ENCODE measurements at places on chromosomes 3 and 15.

- no peak for DNase-seq
These were observed 157.7 kb downstream of the SMAD6 start for GRCh38 chr15:66859688-66860253.

DNA sequence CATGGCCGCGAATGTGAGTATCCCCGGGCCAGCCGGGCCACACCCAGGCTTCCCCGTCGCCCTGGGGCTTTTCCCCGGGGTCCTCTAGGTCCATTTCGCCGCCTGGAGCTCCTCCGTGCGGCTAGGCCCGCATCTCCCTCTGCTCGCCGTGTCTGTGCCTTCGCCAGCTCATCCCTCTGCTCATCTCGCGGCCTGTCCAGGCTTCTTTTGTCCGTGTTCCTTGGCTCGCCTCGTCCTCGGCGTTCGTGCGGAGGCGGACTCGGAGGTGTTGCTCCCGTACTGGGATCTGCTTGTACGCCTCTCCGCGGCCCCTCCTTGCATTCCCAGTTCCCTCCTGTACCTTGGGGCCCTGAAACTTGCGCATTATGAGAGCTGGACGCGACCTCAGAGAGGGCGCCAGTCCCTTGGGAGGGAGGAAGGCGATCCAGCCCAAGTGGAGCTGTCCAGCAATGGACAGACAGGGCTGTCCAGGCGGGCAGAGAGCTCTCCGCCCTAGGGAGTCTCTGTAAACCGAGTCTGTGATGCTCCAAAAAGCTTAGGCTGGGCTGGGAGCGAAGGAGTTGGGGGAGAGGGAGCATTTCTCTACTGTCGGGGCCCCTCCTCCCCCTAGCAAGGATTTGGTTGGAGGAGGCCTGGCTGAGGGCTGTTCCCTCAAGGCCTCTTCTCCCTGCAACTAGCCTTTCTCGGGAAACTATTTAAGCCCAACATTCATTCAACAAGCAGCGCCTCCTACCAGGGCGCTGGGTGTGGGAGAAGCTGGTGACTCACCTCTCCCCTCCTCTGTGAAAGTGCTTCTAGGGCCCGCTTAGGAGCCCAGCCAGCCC, 553 bp downstream of the TMEM43 start:
- peak; percentile 31 for DNase-seq

DNA sequence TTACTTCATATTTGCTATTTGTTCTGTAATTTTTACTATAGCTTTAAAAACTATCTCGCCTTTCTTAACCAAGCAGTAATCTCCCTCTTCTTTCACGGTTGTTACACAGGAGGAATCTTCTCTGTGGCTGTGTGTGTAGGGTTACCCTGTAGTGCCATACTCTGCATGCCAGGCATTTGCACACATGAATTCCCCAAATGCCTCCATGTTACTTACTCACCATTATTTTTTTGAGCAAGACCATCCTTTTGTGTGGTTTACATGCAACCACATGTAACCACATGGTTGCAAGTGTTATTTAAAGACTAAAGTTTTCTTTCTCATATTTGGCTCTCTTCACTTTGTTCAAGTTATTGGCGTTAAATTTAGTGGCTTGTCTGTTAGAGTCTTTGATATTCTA, 45.5 kb downstream of the HPS3 start:
- DNase-seq = no peak

GRCh38 chr3:13537909-13538296, 11.0 kb upstream of the FBLN2 start:
- DNase-seq = no peak

- DNase-seq = no peak
These were observed 62.1 kb downstream of the SLC49A4 start for GRCh38 chr3:122857019-122857418.

- no peak for DNase-seq
These were observed 35.6 kb upstream of the CD96 start for GRCh38 chr3:111506435-111506834.

- DNase-seq = no peak
These were observed 170.0 kb downstream of the SEMA6D start for GRCh38 chr15:47887241-47887800.

DNA sequence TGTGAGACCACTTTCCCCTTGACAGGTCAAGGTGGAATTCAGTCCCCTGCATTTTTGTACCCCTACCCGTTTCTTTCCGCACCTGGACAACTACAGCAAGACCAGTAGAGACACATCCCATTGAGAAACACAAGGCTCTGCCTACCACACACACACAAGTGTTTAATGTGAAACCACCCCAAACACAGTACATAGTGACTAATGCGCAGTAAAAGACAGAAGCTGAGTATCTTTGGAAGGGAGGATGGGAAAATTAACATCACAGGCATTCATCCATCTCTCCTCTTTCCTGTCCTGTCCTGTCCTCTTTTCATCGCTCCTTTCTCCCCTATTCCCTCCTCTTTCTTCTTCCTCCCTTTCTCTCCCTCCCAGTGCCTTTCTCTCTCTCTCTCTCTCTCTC, 64.8 kb downstream of the SCN11A start:
- no peak for DNase-seq

- no peak for DNase-seq
These were observed 171.7 kb downstream of the C3orf38 start for GRCh38 chr3:88321363-88322050.

GRCh38 chr15:65334586-65335231, 30.2 kb downstream of the RNU5B-1 start:
- DNase-seq = no peak

DNA sequence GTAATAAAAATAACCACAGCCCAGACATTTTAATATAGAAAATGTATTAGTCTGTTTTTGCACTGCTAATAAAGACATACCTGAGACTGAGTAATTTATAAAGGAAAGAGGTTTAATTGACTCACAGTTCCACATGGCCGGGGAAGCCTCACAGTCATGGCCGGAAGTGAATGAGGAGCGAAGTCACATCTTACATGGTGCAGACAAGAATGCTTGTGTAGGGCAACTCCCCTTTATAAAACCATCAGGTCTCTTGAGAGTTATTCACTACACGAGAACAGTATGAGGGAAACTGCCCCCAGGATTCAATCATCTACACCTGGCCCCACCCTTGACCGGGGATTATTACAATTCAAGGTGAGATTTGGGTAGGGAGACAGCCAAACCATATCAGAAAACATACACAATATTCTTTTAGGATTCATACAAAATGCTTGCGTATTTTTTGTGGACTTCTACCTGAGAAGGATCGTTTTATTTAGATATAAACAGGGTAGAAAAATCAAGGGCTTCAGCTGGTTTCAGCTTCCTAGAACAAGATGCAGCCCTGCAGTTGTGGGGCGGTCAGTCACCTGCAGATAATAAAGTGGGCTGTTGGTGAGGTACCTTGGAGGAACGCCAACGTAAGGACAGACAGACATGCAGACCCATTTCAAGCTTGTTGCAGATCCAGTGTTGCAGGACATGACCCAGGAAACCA, 101.9 kb downstream of the TNIK start:
- no peak for DNase-seq

DNA sequence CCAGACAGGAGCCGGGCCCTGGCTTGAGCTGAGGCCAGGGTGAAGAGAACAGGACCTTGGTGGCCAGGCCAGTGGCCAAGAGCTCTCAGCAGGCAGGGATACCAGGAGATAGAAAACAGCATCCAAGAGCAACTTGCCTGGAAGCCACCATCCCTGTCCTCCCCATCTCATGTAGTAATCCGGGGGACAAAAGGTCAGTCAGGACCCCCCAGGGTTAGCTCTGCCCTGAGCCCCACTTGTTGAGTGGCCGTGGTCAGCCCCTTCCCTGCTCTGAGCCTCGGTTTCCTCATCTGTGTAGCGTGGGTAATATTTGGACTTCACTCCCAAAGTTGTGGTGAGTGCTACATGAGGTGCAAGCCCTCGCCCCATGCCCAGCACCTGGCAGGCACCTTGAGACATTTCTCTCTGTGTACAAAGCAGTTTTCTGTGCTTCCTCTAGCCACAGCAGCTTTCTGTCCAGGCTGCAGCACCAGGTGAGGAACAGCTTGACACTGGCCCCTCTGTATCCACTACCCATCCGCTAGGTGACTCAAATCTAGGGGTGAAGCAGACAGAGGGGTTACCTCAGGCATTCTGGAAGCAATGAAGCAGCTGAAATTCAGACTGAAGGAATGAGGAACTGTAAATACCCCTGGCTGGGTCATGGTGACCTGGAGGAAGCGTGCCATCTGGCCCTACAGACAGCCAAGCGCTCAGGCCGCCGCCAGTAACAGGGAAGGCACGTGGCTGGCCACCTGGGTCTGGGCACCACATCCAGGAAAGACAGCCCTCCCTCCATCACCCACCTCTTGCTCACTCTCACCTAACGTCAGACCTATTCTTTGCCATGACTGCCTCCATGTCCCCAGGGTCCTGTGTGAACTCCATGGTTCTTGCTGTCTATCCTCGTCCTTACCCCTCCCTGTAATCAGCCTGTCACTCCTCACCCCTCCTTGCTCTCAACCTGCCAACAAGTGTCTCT, 6.7 kb downstream of the CISH start:
- no peak for DNase-seq

DNA sequence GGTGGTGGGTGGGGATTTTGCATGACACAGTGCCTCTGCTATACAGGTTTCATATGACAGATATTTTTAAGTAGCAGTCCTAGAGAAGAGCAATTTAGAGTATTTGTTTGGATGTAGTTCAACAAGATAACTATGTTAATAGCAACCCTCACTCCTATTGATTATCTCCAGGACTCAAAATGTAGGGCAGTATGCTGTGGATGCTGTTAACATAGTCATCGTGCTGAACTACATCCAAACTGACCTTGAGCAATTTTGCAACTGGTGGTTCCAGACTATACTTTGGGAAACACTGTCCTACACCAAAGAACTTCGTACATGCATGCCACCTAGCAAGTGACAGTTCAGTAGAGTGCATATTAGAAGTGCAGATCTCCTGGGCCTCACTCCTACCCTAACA, 117.6 kb downstream of the IL5RA start:
- DNase-seq = no peak

DNA sequence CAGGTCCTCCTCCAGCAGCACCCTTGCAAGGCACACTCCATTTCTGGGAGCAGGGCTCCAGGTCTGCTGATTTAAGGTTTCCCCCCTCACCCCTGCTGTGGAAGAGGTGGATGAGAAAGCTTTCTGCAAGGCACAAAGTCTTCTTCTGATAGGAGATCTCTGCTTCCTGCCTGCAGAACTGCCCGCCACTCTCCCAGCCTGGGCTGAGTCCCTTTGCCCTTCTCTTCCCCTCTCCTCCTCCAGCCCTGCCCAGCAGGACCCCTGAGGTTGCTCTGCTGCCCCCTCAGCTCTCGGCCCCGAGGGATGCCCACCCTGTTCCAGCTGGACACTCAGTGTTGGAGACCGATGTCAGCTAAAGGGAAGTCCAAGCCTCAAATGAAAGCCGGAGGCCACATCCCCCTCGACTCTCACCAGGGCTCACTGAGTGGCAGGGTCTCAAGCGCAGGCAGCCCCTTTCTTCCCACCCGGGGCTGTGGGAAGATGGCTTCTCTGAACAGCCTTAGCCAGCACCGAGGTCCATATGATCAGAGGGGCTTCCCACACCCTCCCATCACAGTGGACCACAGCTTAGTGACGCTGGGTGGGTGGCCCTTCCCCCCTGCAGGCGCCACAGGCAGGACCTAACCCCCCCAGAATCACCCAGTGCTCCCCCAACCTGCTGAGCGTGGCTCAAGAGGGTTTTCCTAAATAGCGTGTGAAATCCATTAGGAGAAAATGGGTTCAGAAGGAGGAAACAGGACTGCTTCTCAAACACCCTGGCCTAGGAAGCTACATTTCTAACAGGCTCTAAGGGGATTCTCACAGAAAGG, 4.0 kb downstream of the ATP10A start:
- no peak for DNase-seq

DNA sequence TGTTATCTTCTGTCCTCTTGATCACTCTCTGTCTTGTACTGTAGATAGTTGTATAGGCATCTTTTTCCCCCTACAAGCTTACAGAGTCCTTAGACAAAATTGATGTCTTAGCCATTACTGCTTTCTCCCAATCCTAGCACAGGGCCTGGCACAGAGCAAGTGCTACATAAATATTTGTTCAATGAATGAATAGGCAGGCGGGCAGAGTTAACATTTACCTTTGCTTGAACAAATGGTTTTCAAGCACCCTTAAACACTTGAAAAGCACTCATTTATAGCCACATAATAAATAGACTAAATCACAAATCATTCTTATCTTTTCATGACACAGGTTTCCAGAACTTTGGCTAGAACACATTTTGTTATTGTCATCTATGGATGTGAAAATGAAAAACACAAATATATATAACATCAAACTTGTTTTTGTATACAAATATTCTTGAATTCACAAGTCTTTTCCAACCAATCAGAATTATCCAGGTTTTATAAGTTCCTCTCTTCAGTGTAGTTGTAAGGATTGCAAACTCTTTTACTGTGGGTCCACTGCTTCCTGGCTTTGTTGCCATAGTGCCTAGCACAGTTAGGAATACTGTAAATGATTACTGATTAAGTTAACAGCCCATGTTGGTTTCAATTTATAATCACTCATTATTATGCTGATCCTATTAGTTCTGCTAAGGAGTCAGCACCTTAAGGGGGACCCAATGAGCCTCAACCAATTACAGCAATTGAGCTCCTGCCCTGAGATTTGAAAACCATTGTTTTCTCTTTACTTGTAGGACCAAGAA, 61.9 kb downstream of the ISL2 start:
- DNase-seq = no peak

- DNase-seq = no peak
These were observed 22.2 kb downstream of the GRAMD2A start for GRCh38 chr15:72175186-72176044.

DNA sequence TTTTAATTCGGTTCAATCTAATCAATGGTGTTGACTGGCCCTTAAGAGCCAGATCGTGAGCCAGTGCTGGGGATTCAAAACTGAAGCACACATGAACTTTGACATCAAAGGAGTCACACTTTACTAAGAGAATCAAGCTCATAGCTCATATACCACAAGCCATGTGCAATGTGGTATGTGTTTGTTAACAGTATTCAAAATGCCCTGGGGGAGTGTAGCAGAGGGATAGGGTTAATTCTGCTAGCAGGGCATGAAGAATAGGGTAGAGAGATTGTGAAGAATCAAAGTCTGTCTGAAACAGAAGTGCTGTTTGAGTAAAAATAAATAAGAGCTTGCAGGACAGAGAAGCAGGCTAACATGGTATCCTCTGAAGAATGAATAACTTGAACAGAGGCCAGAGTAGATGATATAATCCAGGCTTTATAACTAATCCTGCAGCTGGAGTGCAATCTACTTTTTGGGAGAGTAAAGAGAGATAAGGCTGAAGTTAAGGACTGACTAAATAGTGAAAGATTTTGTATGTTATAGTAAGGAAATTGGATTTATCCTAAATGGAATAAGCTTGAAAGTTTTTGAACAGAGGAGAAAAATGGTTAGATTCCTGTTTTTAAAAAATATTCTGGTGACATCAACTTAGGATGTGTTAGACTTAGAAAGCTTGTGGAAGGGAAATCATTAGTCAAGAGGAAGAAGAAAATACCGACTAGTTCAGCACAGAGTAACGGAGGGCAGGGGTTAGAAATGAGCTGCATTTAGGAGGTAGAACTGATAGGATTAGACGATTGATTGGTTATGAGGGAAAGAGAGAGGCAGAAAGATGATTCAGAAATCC, 292.0 kb downstream of the NFKBIZ start:
- DNase-seq = no peak
